Kidney (tissue), 22 donors: ENCODE measurements at places on chromosomes 6 and 20. TPM values are rescaled to one million over a fixed set of nuclear protein-coding genes. Genes with fewer than 3 reads are reported as not detected.

- DNase-seq: no peak
Measured at GRCh38 chr20:48728042-48728825, 99.6 kb downstream of the PREX1 start.

GRCh38 chr6:154341336-154341735, 15.3 kb downstream of the IPCEF1 start:
- DNase-seq: no peak

DNA sequence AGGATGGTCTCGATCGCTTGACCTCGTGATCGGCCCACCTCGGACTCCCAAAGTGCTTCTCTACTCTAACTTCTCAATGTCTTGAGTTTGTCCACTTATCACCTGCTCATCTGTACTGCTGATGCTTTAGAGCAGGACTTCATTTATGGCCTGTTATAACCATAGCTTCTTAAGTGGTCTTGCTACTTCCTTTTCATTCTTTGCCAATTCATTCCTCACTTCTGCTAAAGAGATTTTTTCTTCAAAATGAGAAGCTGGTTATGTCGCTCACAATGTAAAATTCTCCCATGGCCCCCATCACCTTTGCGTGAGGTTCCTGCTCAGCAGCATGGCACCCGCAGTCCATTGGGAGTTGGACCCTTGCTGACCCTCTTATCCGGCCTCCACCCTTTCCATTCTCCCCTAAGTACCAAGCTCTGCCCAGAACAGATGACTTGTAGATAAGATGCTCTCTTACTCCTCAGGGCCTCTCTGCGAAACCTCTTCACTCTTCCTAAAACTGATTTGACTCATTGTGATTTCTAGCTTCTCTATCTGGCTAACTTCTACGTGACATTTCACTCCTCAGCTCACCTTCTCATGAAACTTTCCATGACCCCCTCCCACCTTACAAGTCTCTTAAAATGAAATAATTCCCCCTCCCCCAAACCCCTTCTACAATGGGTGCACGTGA, 13.9 kb upstream of the CD164 start:
- no peak for DNase-seq

GRCh38 chr6:42532038-42532669, 31.7 kb upstream of the UBR2 start:
- no peak for DNase-seq

DNA sequence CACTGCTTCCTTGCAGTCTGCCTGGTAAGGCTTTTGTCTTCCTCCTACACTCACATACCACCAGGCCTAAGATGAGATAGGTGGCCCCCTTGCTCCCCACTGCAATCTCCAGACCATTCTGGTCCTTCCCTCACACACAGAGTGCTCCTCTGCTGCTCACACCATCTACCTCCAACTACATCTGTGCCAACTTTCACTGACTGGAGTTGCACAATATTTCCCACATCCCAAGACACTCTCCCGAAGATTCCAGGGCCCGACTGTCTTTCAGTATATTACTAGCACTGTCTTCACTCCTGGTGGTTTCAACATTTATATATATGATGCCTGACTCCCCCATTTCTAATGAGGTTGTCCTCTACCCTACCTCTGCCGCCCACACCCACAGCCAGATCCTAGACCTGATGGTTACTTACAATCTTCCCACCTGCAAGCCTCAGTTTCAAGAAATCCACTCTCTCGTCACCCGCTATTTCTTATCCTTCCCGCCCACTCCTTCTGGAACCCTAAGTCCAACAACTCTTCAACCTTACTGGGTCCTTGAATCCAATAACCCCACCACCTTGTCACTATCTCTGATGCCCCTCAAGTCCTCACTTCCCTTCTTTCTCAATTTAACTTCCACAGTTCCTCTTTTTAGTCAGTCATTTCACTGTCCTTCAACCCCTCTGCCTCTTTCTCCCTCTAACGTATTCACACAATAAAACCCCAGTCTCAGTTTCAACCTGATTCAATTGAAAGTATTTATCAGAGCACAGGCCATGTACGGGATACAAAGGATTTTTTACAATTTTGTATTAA, 21.6 kb downstream of the RALGAPA2 start:
- DNase-seq: no peak

GRCh38 chr20:61385731-61386130, 133.7 kb downstream of the CDH4 start:
- DNase-seq: no peak

- no peak for DNase-seq
Measured at GRCh38 chr20:37877832-37878772, 24.8 kb upstream of the VSTM2L start.

GRCh38 chr20:60313614-60314013, 355.4 kb downstream of the CDH26 start:
- no peak for DNase-seq

GRCh38 chr6:28695715-28696114, 170.0 kb downstream of the GPX5 start:
- DNase-seq: no peak

- DNase-seq: no peak
Measured at GRCh38 chr6:68229566-68229965, 405.5 kb upstream of the ADGRB3 start.

DNA sequence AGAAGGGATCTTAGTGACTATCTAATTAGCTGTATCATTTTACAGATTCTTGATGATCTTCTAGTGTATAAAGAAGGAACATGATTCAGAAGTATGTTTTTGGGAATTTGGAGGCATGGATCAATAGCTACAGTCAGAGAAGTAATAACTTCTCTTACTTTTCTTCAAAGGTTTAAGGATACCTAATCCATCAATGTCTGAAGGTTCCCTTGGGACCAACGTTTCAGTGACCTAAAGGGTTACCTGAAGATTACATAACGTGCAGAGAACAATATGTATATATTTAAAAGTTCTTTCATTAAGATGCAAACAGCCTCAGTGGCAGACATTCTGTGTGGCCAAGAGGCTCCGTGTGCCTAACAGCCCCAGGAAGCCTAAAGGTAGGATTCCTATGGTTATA, 3.2 kb downstream of the HDAC2 start:
- peak; percentile 7 for DNase-seq

- DNase-seq: no peak
Measured at GRCh38 chr20:6651561-6651960, 115.9 kb upstream of the BMP2 start.

DNA sequence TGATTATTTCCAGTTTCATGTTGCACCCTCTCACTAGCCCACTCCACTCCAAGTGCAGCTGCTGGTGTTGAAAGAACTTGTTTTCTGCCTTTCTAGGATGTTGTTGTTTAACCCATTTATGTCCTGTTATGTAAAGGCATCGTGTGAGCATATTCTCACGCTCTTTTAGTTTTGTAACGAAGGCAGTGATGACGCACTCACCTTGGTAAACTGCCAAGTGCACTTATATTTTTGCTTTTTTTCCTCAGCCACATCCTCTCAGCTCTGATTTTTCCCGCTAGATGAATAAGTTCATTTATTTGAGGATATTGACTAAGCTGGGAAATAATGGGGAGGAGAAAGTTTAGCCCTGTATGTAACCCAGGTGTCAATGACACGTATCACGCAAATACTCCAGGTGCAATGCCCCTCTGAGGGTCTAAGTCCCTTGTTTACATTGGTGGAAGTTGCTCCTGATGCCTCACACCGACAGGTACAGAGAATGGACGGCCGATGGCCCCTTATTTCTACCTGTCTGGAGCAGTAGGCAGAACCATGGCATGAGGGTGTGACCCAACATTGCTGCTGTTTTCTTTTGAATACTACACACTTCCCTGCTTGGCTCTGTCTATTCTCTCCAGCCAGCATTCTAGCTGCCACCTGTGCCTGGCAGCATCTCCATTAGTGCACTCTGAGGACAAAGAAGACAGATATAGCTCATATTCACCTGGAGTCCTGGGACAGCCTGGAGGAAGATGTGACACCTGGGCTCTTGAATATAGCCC, 132.7 kb upstream of the SLC24A3 start:
- DNase-seq: no peak

DNA sequence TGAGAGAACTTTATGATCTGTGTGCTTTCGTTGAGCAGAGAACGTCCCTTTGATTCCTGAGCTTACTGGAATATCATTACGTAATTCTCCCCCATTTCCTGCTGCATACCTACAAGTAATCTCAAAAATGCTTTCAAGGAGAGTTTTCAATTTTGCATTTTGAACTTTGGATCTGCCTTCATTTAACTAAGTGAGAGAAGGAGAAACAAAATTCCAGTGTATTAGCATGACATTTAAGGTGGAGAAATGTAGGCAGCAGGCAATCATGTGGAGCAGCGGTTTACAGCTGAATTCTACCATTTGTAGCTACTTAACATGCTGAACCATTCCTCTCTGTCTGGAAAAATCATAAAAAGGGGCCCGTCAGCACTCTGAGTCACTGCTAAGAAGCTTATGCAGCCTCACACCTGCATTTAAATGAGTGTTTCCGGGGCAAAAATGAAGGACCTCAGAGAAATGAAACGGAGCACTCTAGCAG, 451.5 kb downstream of the PLCB1 start:
- DNase-seq: peak; percentile 56

DNA sequence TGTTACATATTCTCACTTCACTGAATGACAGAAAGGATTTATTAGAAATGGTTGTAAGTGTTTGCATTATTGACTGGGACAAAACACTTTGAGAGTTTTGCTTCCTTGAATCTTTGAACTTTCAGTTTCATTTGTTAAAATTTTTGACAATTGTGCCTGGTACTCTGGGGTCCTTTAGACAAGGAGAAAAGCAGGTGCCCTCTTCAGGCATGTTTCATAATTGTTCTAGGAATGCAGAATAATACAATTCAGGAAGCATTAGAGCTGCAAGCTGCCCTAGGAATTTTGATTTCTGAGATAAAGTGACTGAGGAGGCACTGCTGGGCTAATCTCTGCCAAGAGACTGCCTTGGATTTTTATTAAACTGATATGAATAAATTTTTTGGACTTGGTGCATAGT, 49.7 kb downstream of the TOP1 start:
- no peak for DNase-seq

DNA sequence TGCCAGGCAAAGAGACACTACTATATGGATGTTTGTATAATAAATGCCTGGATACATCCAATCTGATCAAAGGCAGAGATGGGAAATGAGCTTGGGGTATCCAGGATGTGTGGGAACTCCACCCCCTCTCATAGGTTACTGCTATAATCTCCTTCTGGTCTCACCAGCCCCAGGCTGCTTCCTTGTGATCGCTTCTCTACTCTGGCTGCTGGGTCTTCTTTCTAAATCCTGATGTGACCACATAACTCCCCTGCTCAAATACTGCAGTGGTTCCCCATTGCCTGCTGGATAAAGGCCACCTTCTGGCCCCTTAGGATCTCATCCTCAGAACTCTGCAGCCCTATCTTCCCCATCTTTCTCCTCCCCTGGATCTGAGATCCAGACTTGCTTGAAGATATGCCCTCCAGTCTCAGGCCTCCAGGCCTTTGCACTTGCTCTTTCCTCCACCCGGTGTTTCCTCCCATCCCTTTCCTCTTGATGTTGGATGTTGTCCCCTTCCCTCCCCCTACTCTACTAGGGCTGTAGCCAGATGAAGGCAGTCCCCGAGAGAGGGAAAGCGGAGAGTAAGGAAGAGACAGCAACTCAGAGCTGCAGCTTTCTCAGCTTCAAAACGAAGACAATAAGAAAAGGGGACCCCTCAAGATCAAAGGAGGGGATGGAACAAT, 828 bp upstream of the XKR7 start:
- DNase-seq: no peak

DNA sequence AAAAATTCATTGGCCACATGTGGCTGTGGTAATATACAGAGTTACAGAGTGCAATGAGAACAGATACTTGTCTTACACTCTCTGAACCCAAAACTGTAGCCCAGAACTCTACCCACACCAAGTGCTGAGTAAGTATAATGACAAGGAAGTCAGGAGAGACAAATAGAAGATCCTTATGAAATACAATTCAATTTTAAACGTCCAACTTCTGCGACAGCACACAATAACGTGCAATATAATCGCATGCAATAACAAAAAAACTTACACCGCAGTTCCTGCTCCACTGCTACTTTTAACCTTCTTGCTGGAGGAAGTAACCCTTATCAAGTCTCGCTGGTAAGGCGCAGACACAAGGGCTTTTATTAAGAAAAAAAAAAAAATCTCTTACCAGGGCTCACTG, 881 bp downstream of the SFT2D1 start:
- no peak for DNase-seq

DNA sequence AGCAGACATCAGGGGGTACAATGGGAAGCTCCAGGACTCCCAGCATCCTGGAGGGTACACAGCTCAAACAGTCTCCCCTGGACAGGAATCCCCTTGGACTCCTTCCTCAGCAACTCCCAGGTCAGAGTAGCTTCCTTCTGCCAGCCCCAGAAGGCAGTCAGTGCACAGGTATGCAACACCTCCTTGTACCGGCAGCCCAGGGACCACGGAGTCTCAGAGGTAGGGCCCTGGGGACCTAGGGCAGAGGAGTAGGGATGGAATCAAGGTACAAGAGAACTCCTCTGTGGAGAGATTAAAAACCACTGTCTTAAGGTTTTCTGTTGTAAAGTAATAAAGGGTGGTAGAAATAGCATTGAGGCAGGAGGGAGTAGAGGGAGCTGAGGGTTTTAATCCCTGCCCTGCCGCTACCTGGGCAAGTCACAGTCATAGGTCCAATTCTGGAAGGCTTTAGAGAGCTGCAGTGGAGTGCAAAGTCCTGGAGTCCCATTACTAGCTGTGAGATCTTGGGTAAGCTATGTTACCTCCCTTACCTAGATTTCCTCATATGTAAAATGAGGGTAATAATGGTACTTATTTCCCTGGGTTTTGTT, 7.5 kb downstream of the TP53TG5 start:
- DNase-seq: no peak

GRCh38 chr6:125797120-125797885, 6.5 kb downstream of the NCOA7 start:
- no peak for DNase-seq

DNA sequence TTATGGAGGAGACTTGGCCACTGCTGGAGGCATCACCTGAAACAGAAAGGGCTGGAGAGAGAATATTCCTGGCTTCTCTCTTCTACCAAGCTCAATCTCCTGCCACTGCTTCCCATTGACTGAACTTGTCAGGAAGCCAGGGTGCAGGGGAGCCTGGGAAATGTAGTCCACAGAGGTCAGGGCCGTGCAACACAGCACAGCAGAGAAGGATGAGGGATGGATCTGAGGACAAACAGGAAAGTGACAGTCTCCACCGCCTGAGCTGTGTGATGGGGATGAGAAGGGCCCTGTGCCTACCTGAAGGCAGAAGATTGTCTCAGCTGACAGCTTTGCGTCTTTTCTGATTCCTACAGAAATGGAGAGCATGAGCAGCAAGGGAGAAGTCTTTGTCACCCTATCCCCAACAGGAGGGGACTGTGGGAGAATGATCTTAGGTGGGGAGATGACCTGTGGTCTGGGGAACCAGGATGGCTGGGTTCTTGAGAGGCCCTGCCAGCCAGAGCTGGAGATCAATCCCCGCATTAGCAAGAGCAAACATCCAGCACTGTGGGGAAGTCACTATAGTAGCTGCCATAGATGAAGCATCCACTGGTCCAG, 114.2 kb downstream of the SNX5 start:
- DNase-seq: no peak

The ATXN1 gene
- total RNA-seq: 58.2 TPM

The COL9A1 gene
- total RNA-seq: 0.22 TPM

The MUC22 gene
- not detected for total RNA-seq

The SCUBE3 gene
- 4.5 TPM for total RNA-seq

The GTSF1L gene
- total RNA-seq: not detected

The KAT14 gene
- total RNA-seq: 12.8 TPM

The ADTRP gene
- 2.7 TPM for total RNA-seq

The KIF6 gene
- total RNA-seq: 2.9 TPM

The GMPR gene
- total RNA-seq: 51.4 TPM

The CAGE1 gene
- not detected for total RNA-seq

The SIRPG gene
- total RNA-seq: 2.5 TPM
